ENCODE measurements at places on chromosomes 11 and 22.

GRCh38 chr11:45178223-45178622, 31.8 kb downstream of the PRDM11 start:
- no peak for DNase-seq

- DNase-seq = no peak
These were observed 13.2 kb downstream of the NAA40 start for GRCh38 chr11:63951779-63952536.

DNA sequence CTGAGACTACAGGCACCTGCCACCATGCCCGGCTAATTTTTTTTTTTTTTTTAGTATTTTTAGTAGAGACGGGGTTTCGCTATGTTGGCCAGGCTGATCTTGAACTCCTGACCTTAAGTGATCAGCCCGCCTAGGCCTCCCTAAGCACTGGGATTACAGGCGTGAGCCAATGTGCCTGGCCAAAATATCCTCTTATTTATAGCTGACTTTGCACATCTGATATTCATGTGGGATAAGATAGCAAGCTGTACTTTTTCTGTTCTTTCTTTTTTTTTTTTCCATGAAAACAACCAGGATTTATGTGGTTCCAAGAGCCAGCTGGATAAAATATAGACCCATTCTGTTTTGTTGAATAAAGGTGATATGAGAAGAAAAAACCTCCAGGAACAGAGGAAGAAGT, 12.1 kb upstream of the XBP1 start:
- DNase-seq = no peak

DNA sequence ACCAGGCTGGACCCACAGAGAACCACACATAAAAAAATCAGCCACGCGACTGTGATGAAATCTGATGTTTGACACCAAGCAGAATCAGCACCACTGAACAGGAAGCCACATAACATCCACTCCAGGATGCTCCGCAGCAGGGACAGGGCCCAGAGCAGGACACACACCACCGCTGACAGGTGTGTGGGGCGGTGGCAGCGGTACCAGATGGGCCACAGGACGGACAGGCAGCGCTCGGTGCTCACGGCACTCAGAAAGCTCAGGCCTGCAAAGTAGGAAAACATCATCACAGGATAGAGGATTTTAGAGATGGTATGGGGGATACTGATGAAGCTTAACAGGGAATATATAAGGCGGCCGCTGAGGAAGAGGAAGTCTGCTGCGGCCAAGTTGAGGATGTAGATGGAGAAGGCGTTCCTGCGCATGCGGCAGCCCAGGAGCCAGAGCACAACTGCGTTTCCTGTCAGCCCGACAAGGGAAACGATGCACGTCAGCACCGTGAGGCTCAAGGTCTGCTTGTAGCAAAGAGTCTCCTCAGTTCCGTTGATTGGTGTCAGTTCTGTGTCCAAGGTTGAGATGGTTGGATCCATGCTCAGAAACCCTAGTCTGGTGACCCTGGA, 4.9 kb downstream of the MRGPRX1 start:
- no peak for DNase-seq

GRCh38 chr22:40008726-40009291, 14.1 kb downstream of the FAM83F start:
- DNase-seq = no peak

DNA sequence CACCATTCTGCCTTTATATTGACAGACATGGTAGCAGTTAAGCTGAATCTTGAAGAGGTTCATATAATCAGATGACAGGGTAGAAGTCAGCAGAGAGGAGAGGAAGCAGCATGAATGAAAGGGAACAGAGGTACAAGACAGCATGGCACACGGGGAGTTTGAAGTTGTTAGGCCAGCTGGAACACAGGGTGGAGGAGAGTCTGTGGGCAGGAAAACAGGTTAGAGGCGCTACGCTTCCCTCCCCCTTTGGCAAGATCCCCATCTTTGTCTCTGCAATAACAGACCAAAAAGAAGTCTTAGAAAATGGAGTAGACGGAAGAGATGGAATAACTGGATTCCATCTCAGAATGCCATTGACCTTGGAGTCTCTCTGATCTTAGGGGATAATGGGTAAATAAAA, 20.0 kb upstream of the NDUFC2 start:
- DNase-seq = no peak

DNA sequence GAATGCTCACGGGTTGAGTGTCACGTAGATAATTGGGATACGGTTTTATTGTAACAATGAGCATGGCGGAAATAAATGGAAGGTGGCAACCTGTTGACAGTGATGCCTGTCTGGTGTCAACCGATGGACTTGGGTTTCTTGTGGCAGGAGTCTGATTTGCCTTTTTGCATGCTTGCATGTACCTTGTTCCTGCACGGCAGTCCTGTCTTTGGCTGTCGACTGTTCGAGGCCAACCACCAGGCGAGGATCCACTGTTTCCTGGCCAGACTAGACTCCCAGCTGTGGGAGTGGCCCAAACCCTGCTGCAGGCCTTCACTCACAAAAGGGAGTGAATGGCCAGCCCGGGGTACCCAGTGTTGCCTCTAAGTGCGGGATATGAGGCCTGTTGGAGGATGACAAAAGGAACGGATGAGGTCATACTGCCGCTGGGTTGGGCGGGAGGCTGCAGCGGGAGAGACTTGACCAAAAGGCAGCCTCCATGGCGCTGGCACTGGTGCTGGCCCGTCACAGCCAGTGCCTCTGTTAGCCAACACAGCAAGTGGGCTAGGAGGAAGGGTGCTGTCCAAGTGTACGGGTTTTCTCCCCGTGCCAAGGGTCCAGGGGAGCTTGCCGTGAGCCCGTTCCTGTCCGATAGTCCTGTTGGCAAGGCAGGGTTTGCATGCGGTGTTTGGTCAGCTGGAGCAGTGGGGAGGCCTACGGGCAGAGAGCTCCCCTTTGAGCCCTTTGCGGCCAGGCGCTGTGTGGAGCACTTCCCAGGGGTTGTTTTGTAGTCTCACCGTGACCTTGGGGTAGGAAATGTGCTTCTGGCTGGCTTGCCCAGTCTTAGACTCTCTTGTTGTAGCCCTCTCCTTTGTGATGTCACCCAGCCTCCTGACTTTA, 974 bp downstream of the DGCR8 start:
- DNase-seq = peak; percentile 67

- no peak for DNase-seq
These were observed 127.5 kb upstream of the SERPIND1 start for GRCh38 chr22:20646415-20646814.

GRCh38 chr11:44342616-44343015, 32.7 kb upstream of the ALX4 start:
- DNase-seq = no peak

- DNase-seq = no peak
These were observed 11.5 kb upstream of the YWHAH start for GRCh38 chr22:31932863-31933262.

- no peak for DNase-seq
These were observed 108.0 kb downstream of the CCDC81 start for GRCh38 chr11:86482692-86483091.

GRCh38 chr22:46854125-46854870, 91.8 kb downstream of the TBC1D22A start:
- no peak for DNase-seq

- no peak for DNase-seq
These were observed 3.5 kb downstream of the ZP1 start for GRCh38 chr11:60870733-60871377.

- no peak for DNase-seq
These were observed 15.4 kb downstream of the DERL3 start for GRCh38 chr22:23823331-23823791.

GRCh38 chr11:70505761-70506657, 107.7 kb downstream of the CTTN start:
- DNase-seq = no peak

DNA sequence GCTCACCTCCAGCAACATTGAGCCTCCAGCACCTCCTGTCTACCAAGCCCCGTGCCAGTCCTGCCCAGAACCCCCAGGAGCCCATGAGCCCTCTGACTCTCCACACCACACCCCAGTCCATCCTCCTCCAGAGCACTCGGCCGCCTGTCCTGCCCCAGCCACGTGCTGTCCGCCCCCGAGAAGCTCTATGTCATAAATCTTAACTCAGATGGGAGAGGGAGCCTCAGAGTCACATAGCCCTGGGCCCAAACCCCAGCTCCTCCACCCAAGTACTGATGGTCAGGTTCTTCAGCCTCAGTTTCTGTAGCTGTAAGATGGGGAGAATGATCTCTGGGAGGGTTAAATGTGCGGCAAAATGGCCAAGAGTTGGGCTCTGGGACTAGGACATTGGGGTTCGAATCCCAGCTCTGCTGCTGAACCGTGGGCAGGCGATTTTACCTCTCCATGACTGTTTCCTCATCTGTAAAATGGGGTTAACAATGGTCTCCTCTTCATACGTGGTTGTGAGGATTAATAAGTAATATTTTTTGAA, 27.8 kb downstream of the CYTH4 start:
- no peak for DNase-seq

GRCh38 chr22:40161194-40161593, 16.5 kb upstream of the TNRC6B start:
- DNase-seq = no peak

GRCh38 chr22:38656256-38657044, at the start of the genes CBY1 and FAM227A:
CBY1 (plus strand) TSS chr22:38656638; CDS start chr22:38668055, 11,417 bp downstream.
FAM227A (minus strand) TSS chr22:38656392; CDS start chr22:38650168, 6,224 bp downstream.
- peak; percentile 96 for DNase-seq

DNA sequence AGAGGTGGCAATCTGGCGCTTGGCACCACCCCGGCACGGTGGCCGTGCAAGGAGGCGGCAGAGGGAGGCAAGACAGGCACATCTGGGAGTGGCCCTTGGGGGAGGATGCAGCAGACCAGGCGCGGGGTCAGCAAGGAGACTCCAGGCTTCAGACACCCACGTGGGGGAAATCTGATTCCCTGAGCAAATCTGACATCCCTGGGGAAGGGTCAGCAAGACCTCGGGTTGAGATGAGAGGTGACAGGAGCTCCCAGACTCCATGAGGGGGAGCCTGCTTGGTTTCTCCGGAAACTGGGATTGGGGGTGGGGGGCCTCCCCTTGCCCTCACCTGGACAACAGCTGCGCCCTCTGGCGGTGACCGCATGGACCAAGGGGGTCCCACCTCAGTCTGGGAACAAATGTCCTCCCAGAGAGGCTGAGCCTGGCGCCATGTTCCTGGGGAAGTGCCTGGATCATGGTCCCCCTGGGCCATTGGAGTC, 4.0 kb upstream of the RCOR2 start:
- peak; percentile 77 for DNase-seq

DNA sequence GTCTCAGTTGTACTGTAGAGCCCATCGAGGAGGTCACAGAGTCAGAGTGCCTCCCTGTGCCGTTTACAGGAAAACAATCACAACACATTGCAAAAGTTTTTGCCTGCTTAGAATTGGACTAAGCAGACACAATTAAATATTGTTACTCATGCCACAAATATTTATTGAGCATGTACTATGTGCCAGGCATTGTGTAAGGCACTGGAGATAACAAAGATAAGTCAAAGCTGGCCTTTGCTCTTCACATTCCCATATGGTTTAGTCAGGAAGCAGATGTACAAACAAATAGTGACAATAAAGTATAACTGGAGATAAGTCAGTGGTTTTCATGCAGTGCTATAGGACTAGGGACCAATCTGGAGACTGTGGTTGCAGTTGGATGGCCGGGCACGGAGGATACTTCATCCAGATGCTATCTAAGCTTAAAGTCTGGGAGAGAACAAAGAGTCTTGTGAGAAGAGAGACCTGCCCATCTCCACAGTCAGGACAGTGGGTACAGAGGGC, 550.7 kb downstream of the INSC start:
- DNase-seq = no peak

GRCh38 chr22:28884747-28885350, 1.5 kb downstream of the ZNRF3 start:
- no peak for DNase-seq

DNA sequence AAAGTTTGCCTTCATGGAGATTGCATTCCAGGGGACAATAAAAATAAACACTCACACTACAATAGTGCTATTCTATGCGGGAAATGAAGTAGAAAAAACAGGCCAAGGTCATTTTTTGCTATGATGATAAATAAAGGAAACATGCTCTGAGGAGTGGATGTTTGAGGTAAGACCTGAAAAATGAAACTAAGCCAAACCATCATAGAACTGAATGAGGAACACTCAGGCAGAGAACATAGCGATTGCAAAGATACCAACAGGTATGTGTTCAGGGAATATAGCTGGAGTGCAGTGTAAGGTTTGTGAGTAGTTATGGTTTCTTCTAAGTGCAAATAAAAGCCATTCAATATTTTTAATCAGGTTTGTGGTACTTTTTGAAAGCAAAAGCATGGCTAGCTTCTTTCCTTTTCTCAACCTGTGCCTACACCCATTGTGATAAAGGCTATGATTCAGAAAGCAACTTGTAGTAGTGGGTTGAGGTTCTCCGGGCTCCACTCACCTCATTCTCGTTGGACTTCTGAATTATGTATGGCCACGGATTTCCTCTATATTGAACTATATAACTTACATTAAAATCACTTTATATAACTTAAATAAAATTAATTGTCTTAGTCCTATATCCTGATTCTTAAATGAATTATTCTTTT, 278.2 kb upstream of the CHORDC1 start:
- DNase-seq = no peak

GRCh38 chr11:13247606-13248296, 29.8 kb upstream of the BMAL1 start:
- DNase-seq = no peak

DNA sequence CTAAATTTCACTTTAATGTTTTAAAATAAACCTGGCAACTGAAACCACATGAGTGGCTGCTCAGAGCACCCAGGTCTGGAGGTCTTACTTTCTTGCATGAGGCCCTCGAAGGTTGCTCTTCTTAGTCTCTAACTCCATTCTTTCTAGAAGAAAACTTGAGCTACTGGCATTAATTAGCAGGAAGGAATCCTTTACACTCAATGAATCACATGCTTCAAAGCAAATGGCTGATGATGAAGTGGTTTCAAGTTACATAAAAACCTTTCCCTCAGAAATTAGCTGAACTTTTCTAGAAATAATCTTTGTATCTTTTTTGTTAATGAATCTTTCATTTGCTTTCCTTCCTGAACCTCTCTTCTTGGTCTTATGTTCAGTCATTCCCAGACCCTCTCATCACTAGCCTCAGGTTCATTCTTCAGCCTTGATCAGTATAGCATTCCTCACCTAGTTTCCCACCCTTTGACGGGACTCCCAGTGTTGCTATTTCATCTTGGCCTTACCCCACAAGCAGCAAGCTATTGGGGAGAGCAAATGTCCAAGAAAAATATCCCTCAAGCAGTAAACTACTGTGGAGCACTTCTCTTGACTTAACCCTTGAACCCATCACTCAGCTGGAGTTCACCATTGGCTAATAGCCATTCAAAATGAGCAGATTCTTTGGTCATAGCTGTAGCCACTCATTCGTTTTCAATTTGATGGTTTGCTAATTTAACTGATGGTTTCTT, 75.1 kb downstream of the INSC start:
- DNase-seq = no peak
